ENCODE measurements at places on chromosomes 1 and 21.

GRCh38 chr21:28086861-28087581, 905.7 kb downstream of the LTN1 start:
- no peak for DNase-seq

GRCh38 chr1:14849038-14849437, 250.6 kb downstream of the KAZN start:
- no peak for DNase-seq

DNA sequence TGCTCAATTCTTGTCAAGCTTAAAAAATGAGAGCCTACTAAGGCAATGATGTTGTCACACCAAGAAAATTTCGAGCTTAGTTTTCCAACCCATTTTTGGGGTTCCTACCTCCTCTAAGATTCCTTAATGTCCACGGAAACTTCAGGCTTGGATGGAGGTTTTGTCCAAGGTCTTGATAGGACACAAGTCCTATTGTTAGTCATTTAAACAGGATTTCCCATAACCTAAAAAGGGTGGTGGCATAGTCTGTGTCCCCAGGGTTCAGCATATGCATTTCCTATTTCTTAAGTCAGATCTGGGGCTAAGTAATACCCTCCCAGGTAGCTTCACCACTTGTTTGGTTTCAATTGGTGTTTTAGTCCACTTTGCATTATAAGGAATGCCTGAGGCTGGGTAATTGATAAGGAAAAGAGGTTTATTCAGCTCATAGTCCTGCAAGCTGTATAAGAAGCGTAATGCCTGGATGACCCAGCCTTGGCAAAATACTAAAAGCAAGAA, 10.9 kb upstream of the PADI2 start:
- DNase-seq, result no peak

GRCh38 chr1:222772996-222773379, 36.0 kb downstream of the FAM177B start:
- DNase-seq, result no peak

GRCh38 chr1:68421350-68421749, 28.4 kb downstream of the RPE65 start:
- no peak for DNase-seq

DNA sequence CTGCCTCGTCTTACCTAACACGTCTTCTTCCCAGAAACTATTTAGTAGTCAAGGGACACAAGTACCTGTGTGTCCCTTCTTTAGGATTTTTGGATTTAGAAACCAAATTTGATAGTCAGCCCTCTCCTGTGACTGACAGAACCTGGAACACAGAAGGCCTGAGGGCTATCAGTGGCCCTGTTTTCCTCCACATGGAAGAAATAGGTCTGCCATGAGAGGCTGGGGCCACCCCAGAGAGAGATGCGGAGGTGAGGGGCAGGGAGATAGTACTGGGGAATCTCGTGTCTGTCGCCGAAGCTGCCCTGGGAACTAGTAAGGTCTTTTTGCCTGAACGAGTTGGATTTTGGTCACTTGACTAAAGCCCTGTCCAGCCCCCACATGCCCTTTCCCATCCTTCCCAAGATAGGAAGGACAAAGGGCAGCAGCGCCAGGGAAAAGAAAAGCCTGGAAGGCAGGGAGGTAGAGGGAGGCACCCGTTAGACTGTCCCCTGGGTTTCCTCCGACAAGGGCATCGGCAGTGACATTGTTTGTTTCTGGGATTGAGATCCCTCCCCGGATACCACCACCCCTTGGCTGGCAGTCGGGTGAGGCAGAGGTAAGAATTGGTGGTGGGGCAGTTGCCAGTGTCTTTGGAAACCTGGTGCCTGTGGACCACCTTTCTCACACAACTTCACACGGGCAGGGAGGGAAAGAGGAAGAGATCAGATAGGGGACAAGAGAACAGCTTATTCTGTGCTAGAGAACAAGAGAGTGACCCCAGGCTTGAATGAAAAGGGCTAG, 19.8 kb downstream of the SMIM12 start:
- no peak for DNase-seq

GRCh38 chr1:200368556-200368955, 41.3 kb downstream of the ZNF281 start:
- no peak for DNase-seq

GRCh38 chr1:26126321-26127084, 14.9 kb downstream of the PDIK1L start:
- no peak for DNase-seq

DNA sequence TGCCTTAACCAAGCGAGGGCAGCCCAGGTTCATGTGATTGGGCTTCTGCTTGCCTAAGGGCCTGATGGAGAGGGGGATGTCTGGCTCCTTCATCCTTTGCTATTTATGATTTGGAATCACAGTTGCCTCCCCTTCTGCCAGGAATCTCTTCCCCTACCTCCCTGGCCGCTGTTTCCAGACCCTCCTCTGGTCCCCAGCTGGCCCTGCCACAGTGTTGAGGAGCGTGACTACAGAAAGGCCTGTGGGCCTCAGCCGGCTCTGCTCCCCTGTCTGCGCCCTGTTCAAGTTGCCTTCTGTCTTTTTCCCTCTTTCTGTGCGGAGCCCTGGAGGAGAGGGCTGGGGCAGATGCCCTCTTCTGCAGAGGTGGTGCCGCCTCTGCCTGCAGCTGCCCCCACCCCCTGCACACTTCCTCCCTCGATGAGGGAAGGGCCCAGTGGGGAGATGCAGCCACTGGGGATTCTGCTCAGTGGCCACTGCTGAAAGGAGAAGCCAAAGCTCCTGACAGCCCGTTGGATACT, 6.5 kb downstream of the KIAA1614 start:
- no peak for DNase-seq

GRCh38 chr1:229030630-229031029, 240.3 kb upstream of the RAB4A start:
- DNase-seq, result no peak

DNA sequence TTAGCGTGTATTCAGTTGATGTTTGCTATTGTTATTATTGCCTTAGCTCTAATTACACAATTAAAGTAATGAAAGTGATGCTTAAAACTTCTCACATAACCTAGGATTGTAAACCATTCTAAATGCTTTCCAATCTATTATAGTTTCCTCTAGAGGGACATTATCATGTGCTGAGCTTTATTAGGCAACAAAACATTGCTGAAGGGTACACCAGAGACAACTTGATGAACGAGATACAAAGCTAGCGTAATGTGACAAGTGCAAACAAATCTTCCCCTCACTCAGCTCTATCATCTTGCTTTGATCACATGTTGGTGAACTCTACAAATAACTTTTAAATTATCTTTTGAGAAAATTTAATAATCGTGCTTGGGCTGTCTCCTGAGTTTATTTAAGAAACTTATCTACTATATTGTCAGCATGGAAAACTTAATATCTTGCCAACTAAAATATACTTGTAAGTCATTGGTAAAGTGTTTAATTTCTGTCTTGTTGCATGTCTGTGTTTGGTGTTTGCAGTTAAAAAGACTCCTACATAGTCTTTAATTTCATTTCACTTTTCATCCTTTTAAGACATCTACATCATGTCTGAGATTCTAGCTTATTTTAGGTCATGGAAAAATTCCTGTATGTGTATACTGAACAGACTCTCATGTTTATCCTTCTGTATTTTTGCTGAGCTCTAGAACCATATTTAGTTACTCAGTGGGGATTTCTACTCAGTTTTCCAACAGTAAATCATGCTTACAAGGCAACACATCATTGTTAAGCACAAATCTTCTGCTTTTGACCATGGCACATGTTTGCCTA, 104.2 kb upstream of the ADAMTS5 start:
- DNase-seq, result no peak

DNA sequence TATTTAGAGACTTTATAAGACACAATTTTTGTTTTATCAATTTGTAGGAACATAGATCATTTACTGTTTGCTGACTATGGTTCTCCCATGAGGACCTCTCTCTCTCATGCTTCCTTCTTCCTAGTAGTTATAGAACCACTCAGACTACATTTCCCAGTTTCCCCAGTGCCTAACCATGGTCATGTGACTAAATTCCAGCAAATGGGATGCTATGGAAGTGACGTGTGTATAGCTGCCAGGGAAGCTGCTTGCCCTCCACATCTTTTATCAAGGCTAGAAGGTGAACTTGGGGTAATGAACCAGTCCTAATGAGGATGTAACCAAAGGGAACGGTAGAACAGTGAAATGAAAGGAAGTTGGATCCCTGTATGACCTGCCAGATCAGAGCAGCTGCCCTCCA, 184.0 kb downstream of the MIS18A start:
- DNase-seq, result no peak

DNA sequence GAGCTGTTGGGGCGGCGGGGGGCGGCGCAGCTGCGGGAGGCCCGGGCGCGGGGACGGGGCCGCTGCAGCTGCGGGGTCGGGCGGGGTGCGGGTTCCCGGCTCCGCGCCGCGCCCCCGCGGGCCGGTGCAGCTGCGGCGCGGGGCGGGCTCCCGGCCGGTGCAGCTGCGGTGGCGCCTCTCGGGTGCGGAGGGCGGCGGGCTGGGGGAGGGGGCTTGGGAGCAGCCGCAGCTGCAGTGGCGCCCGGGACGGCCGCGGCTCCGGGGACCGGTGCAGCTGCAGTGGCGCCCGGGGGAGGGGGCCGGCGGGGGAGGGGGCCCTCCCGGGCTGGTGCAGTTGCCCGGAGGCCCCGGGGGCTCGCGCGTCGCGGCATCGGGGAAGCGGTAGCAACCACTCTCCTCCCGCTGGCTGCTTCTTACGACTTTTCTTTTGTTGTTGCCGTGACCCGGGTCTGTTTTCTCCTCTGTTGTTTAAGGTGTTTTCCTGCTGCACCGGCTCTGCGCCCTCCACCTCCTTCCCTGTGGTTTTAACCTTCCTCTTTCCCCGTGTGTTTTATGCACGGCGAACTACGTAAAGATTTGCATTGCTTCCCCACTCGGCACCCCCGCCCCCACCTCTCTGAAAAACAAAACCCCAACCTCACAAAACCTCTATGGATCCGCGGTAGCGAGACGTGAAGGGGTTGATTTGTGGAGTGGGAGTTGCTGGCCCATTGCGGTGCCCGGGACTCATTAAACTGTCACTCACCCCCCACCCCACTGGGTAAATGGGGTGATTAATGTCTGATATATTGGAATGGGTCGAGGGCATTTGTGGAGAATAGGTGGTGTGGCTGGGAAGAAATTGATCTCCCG, 1.7 kb upstream of the ZBTB18 start:
- DNase-seq, result peak; percentile 11

DNA sequence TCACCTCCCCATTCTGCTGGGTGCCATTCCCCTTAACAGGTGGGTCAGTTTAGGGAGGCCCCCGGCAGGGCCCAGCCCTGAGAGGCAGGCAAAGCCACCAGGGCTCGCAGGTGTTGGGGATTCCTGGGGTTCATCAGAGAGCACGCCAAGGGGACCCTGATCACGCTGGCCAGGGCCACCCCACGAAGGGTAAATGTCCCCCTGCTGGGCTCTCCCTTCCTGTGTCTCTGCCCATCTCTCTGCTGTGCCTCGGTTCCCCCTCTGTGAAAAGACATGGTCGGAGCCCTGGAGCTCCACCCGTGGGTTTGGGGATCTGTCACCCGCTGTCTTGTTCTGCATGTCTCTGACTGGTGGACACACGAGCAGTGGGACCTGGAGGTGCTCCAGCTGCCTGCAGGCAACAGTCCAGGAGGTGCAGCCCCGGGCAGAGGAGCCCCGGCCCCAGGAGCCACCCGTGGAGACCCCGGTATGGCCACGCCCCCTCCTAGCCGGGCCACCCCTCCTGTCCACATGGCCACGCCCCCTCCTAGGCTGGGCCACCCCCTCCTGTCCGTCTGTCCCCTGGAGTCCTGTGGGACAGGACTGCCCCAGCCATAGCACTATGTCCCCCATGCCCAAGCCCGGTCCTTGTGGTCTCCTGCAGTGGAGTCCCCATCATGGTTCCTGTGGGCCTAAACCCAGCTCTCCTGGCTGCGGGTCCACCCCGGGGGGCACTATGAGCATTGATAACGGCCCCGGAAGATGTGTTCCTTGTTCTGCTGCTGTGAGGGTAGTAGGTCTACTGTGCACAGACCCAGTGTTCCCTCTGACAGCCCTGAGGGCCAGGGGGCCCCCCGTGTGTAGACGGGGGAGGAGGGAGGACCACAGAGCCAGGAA, 6.5 kb downstream of the AIRE start:
- no peak for DNase-seq

- DNase-seq, result no peak
Measured at GRCh38 chr1:187417520-187417919, 588.8 kb downstream of the PLA2G4A start.

- DNase-seq, result no peak
Measured at GRCh38 chr1:99265124-99265523, 832 bp downstream of the PLPPR4 start.

- no peak for DNase-seq
Measured at GRCh38 chr1:247087256-247087655, 8.6 kb upstream of the ZNF670 start.

GRCh38 chr1:48216941-48217340, 5.6 kb upstream of the SLC5A9 start:
- no peak for DNase-seq

DNA sequence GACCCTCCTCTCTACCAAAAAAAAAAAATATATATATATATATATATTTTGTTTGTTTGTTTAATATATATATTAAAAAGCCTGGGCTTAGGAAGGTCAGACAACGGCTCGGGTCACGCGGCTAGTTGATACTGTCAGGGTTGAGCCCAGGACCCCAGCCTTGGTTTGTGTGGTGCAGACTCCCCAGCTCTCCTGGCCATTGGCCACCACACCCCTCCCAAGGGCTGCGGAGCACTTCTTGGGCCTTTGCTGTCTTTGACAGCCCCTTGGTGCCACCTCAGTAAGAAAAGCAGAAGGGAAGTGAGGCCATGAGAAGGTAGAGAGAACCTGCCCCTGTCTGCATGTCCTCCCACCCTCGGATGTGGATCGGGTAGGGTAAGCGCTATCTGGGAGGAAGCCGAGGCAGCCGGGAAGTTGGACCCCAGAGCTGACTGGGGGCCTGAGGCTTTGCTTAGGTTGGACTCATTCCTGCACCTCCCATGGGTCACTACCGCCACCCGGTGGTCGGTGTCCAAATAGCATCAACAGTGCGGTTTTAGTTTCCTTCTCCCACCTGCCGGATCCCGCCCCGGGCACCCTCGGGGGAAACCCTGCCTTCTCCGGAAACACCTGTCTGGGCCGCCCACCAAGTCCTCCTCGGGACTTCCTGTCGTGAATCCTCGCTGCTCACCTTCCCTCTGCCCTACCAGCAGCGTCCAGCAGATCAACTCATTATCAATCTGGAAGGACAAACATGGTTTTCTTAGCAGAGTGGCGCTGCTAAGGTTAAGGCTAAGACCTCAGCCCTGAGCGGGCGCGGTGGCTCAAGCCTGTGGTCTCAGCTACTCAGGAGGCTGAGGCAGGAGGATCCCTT, 29.8 kb upstream of the GNPAT start:
- DNase-seq, result peak; percentile 93

DNA sequence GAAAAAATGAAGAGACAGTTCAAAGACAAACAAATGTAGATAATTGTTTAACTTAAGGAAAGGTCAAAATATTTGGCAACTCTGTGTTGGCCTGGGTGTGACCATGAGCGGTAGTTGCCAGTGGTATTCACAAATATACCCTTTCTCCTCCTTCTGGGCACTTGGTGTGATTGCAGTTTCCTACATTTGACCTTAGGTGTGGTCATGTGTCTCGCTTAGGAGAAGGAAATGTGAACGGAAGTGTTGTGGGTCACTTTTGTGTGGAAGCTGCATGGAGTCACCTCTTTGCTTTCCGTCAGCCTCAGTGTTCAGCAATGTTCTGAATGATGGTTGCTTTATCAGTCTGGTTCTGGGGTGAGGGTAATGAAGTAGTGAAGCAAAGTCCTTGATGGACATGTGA, 3.4 kb upstream of the PCSK9 start:
- DNase-seq, result no peak
